ENCODE measurements at places on chromosomes 5 and 9.

GRCh38 chr5:39652036-39652435 lies 227.3 kb upstream of the DAB2 start:
- DNase-seq = no peak

- DNase-seq = no peak
Measured at GRCh38 chr5:139046551-139046950, 151.6 kb downstream of the SIL1 start.

- peak; percentile 34 for DNase-seq
Measured at GRCh38 chr5:53381-54174, 38.4 kb upstream of the PLEKHG4B start.

DNA sequence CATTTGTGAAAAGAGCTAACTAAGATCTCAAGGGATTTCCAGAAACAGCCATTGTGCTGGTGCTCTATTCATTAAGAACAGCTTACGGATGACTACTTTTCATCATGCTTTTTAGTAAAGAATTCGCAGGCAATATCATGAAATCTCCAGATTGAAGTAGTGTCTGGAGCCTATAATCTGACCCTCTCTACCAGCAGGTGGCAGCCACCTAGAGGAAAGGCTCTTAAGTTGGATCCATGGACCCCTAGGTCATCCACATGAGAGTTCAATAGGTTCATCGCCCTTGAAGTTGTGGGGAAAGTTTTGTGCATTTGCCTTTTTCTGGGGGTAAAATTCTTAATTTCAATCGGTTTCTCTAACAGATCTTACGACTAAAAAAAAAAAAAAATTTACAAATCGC lies 82.3 kb downstream of the SLC1A3 start:
- no peak for DNase-seq

- DNase-seq = no peak
Measured at GRCh38 chr9:98997604-98998003, 53.9 kb downstream of the COL15A1 start.

GRCh38 chr5:103785569-103785968 lies 223.0 kb upstream of the NUDT12 start:
- DNase-seq = no peak

DNA sequence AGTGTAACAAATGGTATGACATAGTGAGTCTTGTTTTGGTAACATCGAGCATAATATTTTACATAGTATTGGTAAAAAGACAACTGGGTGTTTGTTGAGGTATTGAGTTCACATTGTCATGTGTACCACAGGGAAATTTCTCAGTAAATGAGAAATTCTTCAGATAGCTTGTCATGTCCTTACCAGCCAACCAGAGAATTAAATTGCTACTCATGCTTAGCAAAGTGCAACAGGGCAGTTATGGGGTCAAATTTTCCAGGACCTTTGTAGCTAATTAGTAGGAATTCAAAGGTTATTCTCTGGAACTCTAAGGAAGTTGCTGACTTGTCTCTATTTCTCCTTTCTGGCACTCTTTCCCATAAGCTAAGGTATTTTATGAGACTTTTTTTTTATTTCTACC lies 595.7 kb downstream of the EFNA5 start:
- no peak for DNase-seq

GRCh38 chr9:130128733-130129431 lies 43.3 kb upstream of the NCS1 start:
- no peak for DNase-seq

Measured in stimulated activated CD4-positive, alpha-beta T cell treated with anti-CD3 and anti-CD28 coated beads, Interleukin-1b, Interleukin-23, amount 100 ng/mL, for 24 hours (primary cell).